Pericardium fibroblast (primary cell): ENCODE measurements at places on chromosomes 7 and 10. TPM values are rescaled to one million over a fixed set of nuclear protein-coding genes. Genes with fewer than 3 reads are reported as not detected.

Gene PAX4
- not detected in 2 replicates for total RNA-seq

Gene TMEM270
- not detected in 2 replicates for total RNA-seq

Gene TRIM74
- total RNA-seq, result not detected in 2 replicates

Gene ANXA8
- 0.77 and 18.2 TPM in 2 replicates for total RNA-seq

Gene BRAT1
- total RNA-seq, result 28.7 and 31.0 TPM in 2 replicates

Gene CAV2
- total RNA-seq, result 39.8 and 69.2 TPM in 2 replicates

Gene ZNF727
- not detected in 2 replicates for total RNA-seq

Gene LRRC18
- not detected in 2 replicates for total RNA-seq

Gene GNAT3
- not detected in 2 replicates for total RNA-seq

Gene IKZF1
- not detected in 2 replicates for total RNA-seq

Gene MMD2
- not detected in 2 replicates for total RNA-seq

Gene IGFBP1
- 0.58 TPM in 1 of 2 replicates, not detected in the other for total RNA-seq

Gene PMPCB
- 24.2 and 61.2 TPM in 2 replicates for total RNA-seq

Gene GPRIN2
- 0.58 TPM in 1 of 2 replicates, not detected in the other for total RNA-seq

Gene TMEM130
- under 0.01 and 1.8 TPM in 2 replicates for total RNA-seq

Gene IQUB
- under 0.01 and 0.94 TPM in 2 replicates for total RNA-seq

Gene FFAR4
- not detected in 2 replicates for total RNA-seq

Gene FAM180A
- total RNA-seq, result 9.7 and 14.1 TPM in 2 replicates

Gene CDK13
- total RNA-seq, result 36.9 and 46.3 TPM in 2 replicates

Gene DENND2A
- total RNA-seq, result 8.8 and 15.3 TPM in 2 replicates

Gene SLC18A3
- total RNA-seq, result not detected in 2 replicates

Gene TMEM254
- 11.6 and 11.9 TPM in 2 replicates for total RNA-seq

Gene PLCE1
- 3.6 and 6.0 TPM in 2 replicates for total RNA-seq

Gene CYP3A7
- total RNA-seq, result 1.0 TPM in 1 of 2 replicates, not detected in the other

Gene CFAP70
- 0.23 and 0.94 TPM in 2 replicates for total RNA-seq

Gene IDI2
- not detected in 2 replicates for total RNA-seq

Gene TET1
- 4.2 and 5.4 TPM in 2 replicates for total RNA-seq

Gene PSAP
- total RNA-seq, result 978 and 1,201 TPM in 2 replicates

Gene ARPC1A
- total RNA-seq, result 172 and 192 TPM in 2 replicates

Gene ZNF804B
- not detected in 2 replicates for total RNA-seq

Gene GPR141
- not detected in 2 replicates for total RNA-seq

Gene GNGT1
- not detected in 2 replicates for total RNA-seq

Gene DNAJC1
- 70.3 and 76.8 TPM in 2 replicates for total RNA-seq

Gene GARIN1A
- total RNA-seq, result 0.23 and 0.51 TPM in 2 replicates

Gene CC2D2B
- total RNA-seq, result not detected in 2 replicates

Gene CYREN
- 32.6 and 37.7 TPM in 2 replicates for total RNA-seq

Gene STOX1
- total RNA-seq, result 0.09 and 0.82 TPM in 2 replicates

Gene OR13A1
- total RNA-seq, result not detected in 2 replicates

Gene OR2A42
- not detected in 2 replicates for total RNA-seq
